ENCODE measurements at places on chromosomes 12 and 14. TPM values are rescaled to one million over a fixed set of nuclear protein-coding genes. Genes with fewer than 3 reads are reported as not detected.

ANG gene
- total RNA-seq: 24.5 TPM

SLC6A15 gene
- 14.8 TPM for total RNA-seq

ATN1 gene
- 139 TPM for total RNA-seq

ELK3 gene
- 18.0 TPM for total RNA-seq

DNA sequence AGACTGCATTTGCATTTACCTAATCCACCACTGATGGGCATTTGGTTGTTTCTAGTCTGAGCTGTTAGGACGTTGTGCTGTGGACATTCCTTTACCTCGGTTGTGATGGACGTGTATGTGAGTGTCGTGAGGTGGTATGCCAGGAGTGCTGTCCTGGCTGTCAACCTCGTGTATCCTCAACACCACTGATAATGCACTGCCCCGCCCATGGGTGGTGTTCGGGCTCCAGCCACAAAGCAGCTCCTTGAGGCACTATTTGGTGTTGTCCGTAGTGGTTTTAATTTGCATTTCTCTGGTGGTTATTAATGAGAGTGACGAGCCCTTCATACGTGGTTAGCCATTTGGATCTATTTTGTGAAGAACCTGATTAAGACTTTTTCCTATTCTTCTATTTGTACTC, 87.6 kb downstream of the PPP2R5C start:
- DNase-seq: no peak

DNA sequence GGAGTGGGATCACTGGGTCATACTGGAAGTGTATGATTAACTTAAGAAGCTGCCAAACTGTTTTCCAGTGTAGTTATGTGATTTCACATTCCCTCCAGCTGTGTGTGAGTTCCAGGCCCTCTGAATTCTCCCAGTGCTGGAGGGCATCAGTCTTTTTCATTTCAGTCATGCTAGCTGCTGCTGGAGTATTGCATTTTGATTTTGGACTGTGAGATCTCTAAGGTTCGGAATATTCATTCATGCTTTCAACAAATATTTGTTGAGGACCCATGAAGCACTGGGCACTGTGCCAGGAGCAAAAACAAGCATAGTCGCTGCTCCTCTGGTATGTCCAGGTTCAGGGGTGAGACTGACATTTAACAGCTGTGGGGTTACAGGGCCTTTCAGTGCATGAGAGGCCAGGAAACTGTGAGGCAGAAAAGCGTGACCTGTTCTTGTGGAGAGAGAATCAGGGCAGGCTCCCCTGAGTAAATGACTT, 133.2 kb downstream of the SCARB1 start:
- DNase-seq: no peak

- DNase-seq: peak; percentile 16
These were observed 79.3 kb downstream of the NTF3 start for GRCh38 chr12:5511256-5511643.

DNA sequence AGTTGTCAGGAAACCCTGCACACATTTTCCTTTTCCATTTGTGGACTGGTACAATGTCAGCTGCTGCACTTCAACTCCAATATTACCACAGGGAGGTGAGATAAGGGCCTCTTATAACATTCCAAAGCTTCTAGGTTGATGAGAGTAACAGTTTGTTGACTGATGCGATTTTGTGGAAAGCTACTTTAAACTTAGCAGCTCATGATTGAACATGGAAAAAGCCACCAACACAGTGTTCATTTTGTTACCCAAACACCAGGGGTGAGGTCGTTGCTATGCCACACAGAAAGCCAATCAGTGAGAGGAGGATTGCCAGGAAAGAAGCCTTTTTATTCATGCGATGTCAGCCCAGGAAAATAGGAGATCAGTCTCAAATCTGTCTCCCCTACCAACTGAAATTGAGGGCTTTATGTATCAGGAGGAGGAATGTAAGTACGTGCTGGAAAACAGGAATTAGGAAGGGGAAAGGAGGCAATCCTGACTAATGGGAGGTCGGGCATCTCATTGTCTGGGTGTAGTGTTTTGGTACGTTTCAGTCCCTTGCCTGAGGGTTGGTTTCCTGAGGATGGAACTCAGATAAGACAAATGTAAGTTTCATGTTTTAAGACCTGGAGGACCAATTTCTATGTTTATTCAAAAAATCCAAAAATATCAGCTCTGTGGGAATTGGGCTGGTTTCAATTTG, 92.7 kb upstream of the PLEKHA5 start:
- no peak for DNase-seq

GRCh38 chr14:49550286-49551184, 35.6 kb downstream of the RPS29 start:
- DNase-seq: no peak

GRCh38 chr12:109120557-109120956, 4.2 kb downstream of the ACACB start:
- no peak for DNase-seq

- DNase-seq: no peak
These were observed 168.4 kb upstream of the EGLN3 start for GRCh38 chr14:34119107-34119858.

- no peak for DNase-seq
These were observed 219.9 kb downstream of the AACS start for GRCh38 chr12:125284945-125285685.

DNA sequence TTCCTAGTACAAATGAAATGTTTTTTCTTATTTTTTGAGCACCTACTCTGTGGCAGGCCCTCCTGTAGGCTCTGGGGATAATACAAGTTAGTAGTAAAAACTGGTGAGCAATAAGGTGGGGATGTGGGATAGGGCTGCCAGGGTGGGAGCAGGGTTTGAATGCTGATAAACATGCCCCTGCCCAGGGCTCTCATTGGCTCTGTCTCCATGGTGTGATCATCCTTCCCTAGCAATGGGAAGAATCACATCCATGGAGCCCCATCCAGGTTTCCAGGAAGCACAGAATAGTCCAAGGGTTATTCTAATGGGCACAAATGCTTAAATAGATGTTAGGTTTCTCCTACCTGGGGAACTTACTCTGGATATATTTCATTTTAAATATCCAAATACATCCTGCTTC, 45.5 kb downstream of the GIT2 start:
- DNase-seq: no peak

- no peak for DNase-seq
These were observed 72.4 kb downstream of the MAP1LC3B2 start for GRCh38 chr12:116631619-116632018.

- no peak for DNase-seq
These were observed 34.9 kb downstream of the CCDC177 start for GRCh38 chr14:69539631-69540410.

DNA sequence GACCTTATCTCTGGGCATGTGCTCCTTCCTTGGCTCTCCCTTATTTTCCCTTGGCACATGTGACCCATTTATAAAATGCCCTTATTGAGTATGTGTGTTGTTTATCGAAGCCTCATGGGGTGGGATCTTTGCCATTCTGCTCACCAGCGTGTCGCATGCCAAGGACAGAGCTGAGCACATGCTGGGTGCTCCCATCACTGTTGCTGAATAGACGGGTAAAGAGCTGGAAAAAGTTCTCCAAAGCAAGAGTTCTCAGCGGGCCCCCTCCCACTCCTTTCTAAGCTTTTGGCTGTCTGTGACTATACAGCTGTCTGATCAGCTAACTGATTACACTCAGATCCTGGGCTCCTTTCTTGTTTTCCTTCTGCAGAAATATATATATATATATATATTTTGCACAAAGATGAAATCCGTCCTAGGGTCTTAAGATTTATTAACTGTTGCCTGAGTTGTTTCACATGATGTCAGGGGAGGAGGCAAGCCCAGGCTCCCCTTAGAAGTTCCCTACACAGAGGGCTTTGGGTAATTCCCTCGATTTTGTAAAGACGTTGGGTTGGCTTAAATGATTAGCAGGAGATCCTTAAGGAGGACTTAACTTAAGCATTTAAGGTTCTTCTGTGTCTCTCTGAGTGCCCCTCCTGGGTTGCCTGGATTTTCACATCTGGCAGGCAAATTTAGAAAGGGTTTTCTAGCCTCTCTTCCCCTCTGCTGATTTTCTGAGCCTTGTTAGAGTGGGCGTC, 71.6 kb downstream of the TMEM132C start:
- DNase-seq: no peak

DNA sequence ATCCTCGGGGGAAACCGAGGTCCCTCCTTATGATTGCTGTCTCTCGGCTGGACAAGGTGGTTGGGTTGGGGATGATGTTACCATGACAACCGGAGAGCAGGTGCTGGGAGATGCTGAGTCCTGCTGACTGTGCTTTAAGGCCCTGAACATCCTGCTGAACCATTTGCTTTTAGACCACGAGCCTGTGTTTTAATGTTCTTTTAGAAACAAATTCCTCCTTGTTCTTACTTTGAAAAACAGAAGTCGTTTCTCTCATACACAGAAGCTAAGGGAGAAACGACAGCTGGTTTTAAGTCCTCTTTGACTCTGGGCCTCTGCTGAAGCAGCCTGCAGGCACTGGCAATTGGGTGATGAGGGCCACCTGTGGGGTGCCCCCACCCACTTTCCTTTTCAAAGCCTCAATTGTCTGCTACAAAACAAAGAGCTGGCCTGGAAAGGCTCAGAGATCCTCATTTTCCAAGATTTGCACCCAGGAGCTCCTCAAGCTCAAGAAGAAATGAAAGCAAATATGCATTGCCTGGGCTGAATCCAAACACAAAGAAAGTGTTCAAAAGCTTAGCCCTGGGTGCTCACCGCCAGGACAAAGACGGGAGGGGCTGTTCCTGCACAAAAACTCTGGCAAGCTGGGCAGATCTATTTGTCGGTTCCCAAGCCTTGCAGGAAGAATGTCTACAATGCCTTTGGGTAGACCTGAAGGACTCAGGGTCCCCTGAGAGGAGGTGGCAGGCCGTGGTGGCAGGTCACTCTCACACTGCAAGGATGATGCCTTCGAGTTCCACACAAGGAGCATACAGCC, 90.0 kb upstream of the CLMN start:
- DNase-seq: no peak

DNA sequence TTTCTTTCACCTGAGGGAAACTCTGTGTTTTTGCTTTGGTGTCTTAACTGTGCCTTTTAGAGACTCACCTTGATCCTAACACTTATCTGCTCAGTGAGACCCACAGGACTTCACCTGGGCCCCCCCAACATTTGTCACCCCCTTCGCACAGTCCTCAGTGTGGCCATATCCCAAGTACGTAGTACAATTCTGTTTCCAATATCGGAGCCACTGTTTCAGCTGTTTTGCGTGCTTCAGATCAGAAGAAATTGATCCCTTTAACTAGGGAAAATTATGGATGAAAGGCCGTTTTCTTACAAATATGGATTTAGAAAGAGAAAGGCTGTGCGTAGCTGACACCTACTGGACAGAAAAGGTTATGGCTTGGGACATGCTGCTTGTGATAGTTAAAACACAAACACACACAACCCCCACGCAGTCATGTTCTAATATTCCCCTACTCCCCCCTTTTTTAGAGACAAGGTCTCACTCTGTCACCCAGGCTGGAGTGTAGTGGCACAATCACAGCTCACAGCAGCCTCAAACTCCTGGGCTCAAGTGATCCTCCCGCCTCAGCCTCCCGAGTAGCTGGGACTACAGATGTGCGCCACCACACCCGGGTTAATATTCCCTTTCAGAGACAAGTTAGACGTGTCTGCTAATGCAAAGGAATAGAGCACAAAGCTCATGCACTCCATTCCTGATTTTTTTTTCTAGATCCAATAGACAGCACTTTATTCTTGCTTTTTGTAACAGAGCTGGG, 3.6 kb upstream of the SLC7A8 start:
- DNase-seq: no peak

DNA sequence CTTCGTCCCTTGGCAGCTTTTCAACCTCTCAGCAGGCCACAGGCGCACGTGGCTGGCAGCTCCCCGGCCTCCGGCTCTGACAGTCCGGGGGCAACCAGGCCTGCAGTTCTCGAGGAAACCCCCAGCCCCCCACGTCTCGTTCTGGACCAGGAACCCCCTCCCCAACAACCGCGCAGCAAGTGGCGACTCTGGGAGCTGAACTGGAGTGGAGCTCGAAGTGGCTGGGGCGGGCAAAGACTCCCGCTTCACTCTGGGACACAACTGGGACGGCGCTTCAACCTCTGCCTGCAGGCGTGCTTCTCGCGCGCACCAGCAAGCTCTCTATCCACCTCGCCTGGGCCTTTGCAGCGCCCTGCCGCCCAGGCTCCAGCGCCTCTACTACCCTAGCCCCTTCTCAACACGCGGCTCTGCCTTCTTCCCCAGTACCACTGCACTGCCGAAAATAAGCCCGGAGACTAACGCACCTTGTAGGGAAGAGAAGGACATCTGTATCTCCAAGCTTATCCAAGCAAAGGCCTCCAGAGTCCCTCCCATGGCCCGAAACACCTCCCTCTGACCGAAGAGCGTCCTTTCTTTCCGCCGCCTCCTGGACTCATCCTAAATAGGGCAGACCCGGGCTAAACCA, 2.4 kb upstream of the NKX2-1 start:
- no peak for DNase-seq

DNA sequence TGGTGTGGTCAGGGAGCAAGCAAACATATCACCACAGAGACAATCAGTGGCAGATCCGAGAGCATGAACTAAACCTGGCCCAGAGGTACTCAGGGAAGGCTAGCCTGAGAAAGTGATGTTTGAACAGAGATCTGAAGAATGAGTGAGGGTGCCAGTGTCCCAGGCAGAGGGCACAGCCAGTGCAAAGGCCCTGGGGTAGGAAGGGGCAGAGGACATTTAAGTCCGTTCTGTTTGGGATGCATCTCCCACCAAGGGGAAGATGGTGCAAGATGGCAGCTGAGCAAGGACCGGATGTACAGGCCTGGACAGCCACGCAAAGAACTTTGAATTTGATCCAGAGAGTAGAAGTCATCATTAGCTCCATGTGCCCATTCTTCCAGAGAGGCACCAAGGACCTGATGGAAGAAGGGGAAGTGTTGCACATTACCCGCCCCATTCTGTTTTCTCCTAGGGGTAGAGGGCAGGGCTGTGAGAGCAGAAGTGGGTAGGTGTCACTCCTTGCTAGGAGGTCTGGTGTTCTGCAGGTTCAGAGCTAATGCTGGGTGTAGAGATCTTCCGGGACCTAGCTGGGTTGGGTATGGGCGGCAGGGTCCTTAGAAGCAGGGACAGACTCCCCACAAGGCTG, 3.9 kb downstream of the DTX1 start:
- DNase-seq: no peak

Data from type B pancreatic cell (in vitro differentiated cells).